NCI-H460 (cell line): ENCODE measurements at places on chromosomes 1 and 21.

GRCh38 chr1:43935711-43936427 is 2.3 kb downstream of the ARTN start:
- no peak for DNase-seq

DNA sequence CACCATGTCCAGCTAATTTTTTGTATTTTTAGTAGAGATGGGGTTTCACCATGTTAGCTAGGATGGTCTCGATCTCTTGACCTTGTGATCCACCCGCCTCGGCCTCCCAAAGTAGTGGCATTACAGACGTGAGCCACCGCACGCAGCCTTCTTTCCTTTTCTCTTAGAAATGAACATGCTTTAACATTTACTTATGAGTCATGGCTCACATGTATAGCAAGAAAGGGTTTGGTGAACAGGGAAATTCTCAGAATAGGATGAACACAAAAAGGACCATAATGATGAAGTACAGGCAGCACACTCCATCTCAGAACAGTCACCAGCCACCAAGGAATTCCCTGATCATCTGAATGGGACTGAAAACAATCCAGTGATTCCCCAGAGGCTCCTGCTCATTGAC is 9.4 kb upstream of the VAMP4 start:
- no peak for DNase-seq

- DNase-seq, result peak; percentile 46
Measured at GRCh38 chr1:69858534-69858933, 290.8 kb downstream of the LRRC7 start.

DNA sequence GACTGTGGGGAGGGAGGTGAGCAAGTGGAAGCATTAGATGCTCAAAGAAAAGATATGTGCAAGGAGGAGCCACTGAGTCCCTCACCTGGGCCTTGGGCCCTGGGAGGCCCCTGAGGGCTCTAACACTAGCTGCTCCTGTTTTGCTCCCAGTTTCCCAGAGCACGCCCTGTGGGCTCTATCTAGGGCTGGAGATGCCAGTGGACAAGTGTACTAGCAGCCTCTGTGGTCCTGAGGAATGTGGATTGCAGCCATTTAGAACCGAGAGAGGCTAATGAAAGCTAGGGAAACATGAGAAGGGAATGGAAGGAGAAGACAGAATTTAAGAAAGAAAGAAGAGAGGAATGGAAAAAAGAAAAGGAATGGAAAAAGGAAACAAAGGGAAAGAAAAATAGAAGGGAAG is 10.0 kb upstream of the TBX15 start:
- no peak for DNase-seq

- DNase-seq, result no peak
Measured at GRCh38 chr1:2249559-2249906, 21.4 kb downstream of the SKI start.

DNA sequence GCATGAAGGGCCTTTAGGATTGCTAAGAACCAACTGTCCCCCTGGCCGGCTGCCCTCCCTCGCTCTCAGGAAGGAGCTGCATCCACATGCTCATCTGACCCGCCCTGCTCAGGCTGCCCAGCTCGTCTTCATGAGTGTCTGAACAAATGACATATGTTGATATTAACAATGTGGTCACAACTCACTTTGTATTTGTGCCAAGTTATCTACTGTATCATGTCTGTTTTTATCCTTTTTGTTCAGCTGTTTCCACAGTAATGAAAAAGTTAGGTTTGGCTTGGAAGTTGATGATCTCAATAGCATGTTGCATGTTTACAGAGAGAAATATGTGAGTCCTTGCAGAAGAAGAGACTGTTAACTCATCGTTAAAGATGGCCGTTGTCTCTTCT is 75.1 kb downstream of the PHTF1 start:
- no peak for DNase-seq

GRCh38 chr1:58652651-58653184 is 47.1 kb downstream of the MYSM1 start:
- peak; percentile 60 for DNase-seq

- DNase-seq, result no peak
Measured at GRCh38 chr21:31900121-31900895, 27.5 kb downstream of the HUNK start.

DNA sequence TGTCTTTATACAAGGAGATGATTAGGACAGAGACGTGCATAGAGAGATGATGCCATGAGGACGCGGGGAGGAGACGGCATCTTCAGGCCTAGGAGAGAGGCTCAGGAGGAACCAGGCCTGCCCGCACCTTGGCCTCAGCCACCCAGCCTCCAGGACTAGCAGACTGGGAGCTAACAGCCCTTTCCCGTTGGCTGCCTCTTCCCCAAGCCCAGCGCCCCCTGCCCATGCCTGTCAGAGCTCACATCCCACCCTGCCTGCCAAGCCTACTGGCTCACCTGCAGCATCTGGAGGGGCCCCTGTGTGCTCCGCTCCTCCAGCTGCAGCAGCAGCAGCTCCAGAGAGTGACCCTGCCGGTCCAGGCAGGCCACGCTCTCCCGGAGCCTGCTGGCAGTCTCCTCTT is 4.0 kb upstream of the TRIM11 start:
- no peak for DNase-seq

- DNase-seq, result peak; percentile 21
Measured at GRCh38 chr1:167599957-167600581, 30.0 kb upstream of the RCSD1 start.

- DNase-seq, result no peak
Measured at GRCh38 chr1:67788238-67788790, 45.0 kb downstream of the GNG12 start.

- DNase-seq, result no peak
Measured at GRCh38 chr1:169610108-169610507, 19.8 kb downstream of the SELP start.

DNA sequence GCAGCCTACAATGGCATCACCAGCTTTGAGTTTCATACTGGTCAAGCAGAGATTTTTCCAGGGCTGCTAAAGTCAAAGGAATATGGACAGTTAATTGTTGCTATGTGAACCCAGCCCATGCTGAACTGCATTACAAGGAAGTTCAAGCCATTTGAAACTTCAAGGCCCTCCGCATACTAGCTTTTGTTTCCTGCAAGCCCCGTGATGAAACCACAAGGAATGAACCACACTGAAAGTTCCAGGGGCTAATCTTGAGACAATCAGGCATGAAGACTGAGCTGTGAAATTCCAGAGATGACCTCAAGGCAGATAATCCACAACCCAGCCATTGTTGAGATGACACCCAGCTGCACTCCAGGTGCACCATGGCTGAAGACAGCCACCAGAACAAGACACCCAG is 180.8 kb downstream of the C1orf21 start:
- DNase-seq, result no peak

DNA sequence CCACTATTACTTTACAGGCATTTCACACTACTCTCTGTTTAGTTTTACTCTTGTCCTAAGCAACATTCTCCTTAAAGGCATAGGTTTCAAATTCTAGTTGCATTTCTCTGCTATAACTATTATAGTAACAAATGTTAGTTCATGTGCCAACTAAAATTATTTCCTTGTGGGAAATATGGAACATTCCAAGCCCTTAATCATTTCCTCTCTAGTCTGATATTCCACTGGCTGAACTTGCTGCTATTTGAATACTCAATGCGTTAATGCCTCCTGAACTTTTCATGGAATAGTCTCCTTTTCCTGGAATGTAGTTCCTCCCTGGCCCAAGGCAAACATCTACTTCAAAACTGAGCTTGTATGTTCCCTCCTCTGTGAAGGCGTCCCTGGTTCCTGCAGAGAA is 19.3 kb upstream of the TBX19 start:
- no peak for DNase-seq

- DNase-seq, result no peak
Measured at GRCh38 chr1:96473791-96474434, 247.7 kb upstream of the PTBP2 start.

DNA sequence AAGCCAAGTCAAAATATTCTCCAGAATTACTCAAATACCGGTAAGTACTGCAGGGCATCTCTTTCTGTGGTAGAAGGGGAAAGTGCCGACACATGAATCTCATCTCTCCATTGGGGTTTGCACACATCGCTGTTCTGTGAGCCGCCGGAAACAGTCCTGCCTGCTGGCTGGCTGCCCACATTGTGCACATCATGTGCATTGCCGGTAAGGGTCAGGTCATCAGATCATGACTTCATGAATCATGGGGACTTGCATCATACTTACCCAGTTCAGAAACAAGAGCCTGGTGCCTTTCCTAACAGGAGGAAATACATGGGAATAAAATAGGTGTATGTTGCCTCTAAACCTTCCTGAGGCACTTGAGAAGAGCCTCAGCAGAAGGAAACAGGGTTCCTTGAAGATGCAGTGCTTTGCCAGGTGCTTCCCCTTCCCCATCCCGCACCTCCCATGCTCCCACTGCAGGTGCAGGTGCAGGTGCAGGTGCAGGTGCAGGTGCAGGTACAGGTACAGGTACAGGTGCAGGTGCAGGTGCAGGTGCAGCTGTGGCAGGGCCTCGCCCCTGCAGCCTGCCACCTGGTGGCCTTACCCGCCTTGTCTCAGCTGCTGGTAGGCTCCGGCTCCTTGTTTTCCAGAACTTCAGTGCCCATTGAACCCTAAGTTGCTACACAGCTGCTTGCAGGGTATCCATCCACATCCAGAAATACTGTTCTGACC is 26.5 kb downstream of the GPR137B start:
- peak; percentile 9 for DNase-seq

- DNase-seq, result no peak
Measured at GRCh38 chr1:221555689-221556433, 186.0 kb downstream of the DUSP10 start.

DNA sequence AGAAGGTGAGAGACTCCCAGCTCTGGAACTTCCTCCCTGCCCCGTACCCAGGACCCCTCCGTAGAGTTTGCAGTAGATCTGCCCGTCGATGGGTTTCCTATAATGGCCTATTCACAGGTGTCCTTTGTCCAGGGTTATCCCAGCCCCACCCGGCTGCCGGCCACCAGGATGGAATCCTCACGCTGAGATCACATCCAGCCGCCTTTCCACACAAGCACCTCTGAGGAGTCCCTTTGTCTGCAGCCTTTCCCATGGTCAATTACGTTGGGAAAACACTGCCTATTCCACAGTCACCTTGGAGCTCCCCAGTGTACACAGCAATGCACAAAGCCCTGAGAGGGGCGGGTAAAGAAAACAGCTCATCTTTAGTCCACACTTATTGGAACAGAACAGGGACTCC is 190.0 kb upstream of the EDN2 start:
- DNase-seq, result no peak

DNA sequence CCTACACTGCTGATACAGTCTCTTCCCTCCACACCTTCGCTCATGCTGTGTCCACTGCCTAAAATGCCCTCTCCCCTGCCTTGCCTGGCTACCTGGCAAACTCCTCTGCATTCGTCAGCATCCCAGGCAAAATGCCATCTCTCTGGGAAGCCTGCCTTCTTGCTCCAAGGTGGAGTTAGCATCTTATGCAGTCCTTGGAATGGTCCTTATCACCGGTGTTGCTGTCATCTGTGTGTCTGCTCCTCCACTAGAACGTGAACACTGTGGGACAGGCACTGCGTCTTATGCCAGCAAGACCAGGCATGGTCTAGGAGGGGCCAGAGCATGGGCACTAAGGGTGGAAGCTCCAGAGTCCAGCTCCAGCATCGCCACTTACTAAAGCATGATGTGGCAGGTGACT is 211.8 kb downstream of the MATN1 start:
- DNase-seq, result no peak

DNA sequence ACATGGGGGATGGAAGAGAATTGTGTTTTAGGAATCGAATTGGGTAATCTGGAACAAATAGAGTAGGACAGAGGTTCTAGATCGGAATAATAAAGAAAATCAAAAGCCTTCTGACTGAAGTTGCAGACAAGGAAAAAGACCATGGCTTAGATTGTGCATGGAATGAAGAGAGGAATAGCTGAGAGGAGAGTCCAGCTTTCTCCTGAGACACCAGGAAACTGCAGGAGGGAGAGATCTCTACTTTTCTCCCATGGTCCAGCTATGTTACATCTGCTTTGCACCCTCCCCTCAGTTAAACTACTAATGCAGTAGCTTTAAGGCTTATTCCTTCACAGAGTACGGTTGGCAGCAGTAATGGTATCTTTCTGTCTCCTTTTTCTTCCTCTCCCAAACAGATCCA is 13.4 kb downstream of the SLAMF7 start:
- DNase-seq, result no peak

DNA sequence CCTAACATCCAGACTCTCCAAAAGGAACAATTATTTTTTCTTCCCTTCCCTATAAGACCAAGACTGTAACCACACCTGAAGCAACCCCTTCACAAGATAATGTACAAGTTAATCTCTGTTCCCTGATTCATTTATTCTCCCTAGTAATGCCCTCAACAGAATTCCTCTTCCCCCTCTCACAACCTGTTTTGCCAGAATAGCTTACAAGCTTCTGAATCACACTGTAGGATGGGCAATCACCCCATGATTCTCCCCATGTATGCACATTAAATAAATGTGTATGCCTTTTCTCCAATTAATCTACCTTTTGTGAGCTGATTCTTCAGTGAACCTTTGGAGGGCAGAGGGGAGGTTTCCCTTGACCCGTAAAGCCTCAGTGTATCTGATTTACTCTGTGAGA is 20.9 kb upstream of the RNF11 start:
- DNase-seq, result no peak

DNA sequence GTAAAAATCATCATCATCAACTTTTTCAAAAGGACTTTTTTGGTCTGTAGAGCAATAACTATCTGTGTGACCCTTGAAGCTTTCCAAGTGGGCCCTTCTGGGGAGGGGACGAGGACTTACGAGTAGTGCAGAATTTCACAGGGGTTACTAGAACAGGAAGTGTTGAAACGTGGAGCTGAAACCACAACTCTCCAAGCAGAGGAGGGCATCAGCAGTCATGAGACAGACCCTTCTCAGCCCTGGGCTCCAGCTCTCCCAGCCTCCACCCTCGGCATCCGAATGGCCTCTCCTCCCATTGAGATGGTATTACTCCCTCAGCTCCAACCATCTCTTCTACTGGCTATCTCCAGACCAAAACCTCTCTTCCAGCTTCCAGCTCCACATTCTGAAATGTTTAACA is 3.6 kb downstream of the FAM89A start:
- no peak for DNase-seq

GRCh38 chr1:92123868-92124267 is 43.7 kb downstream of the BTBD8 start:
- DNase-seq, result no peak

DNA sequence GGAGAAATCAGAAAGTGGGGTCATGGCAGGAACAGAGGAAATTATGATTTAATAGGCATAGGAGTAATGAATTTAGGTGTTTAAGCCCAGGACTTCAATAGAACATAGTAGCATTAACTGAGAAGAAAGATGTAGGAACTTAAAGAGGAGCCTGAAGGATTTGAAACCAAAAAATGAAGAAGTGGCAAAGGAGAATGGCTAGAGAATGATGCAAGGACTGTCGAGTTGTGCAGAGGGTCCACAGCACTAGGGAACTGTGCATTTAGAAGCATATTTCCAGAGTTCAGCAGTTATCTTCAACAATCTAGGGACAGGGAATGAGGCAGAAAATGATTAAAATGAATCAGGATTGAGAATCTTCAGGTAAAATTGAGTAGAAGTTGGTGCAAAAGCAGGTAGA is 328.1 kb upstream of the LYPLAL1 start:
- DNase-seq, result no peak

- no peak for DNase-seq
Measured at GRCh38 chr1:166080967-166081870, 85.6 kb downstream of the FAM78B start.

- no peak for DNase-seq
Measured at GRCh38 chr1:219580009-219580676, 32.8 kb downstream of the ZC3H11B start.
